ENCODE measurements at places on chromosomes 16 and 17.

- DNase-seq: no peak
Measured at GRCh38 chr16:65773301-65773874, 593.1 kb upstream of the CDH5 start.

DNA sequence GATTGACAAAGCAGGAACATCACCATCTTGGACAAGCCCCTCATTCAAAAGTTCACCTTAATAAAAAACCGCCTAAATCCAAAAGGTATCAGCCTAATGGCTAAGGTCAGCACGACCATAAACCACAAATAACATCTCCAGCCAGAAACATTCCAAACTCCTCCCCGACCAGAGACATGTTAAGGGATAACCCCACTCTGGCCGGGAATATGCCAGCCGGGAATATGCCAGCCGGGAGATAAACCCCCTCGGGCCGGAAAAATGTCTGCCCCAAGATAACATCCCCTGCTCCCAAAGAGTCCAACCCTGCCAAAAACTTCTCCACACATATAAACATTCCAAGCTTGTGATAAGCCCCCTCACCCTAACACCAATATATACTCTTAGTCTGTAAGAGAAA is 1.4 kb downstream of the DHX33 start:
- no peak for DNase-seq

GRCh38 chr17:63480826-63481487 is 4.1 kb downstream of the ACE start:
- DNase-seq: no peak

DNA sequence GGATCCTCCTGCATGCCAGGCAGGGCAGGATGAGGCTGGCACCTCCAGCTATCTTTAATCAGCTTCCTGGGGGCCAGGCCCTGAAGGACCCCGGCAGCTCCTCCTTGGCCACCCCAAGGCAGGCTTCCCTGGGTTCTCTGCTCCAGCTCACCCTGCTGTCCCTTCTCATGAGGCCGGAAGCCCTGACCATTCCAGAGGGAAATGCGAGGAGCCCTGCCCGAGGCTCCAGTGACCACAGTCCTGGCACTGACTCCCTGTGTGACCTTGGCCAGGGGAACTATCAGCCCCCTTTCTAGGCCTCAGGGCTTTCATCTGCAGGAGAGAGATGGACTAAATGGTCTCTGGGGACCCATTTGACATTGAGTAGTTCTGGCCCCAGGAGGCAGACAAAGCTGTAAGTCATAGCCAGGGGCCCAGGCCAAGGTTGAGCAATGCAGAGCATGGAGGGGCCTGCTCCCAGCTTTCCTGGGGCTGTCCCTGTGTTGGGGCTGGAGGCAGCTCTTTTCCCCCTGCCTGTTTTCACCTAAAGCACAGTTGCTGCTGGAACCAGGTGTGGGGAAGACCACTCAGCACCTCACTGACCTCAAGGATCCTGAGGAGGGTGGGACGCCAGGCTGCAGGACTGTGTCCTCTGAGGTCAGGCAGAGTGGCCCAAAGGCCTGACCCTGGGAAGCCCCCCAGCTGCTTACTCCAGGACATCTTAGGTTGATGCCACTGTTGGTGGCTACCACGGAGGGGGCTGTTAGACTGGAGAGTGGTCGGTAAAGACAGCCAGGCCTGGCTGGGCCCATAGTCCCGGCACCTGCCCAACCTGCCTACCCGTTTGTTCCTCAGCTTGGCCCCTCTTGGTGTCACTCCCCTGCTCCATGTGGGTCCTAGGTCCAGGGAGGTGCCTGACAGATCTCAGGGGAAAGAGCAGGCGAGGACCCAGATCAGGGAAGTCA is 8.1 kb downstream of the KCNH6 start:
- DNase-seq: no peak

DNA sequence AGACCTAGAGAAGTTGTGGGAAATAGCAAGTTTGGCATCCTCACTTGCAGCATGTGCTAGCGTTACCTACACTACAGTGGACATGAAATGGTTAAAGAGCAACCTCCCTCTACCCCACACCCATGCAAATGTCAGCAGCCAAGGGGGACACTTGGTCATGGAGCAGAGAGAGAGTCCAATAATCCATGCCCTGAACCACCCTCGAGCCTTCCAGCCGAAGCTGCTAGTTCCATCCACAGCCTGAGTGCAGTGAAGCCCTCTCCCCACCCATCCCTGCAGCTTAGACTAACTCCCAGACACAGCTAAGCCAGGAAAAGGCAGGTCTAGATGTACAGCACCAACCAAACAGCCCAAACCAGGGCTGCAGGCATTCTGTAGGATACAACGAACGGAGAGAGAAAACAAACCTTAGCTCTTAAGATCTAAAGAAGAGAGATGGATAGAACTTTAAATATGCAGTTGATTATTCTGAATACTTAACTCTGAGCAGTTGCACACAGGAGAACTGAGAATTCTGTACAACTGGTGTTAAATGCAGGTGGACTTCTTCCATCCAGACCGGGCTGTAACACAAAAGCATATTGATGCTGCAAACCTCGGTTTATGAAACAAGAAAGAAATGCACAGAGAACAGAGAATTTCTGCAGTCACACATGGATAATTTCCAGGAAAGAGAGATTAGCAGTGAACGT is 93.8 kb downstream of the SALL1 start:
- DNase-seq: no peak

GRCh38 chr16:81569361-81570034 is 124.9 kb downstream of the CMIP start:
- DNase-seq: no peak

DNA sequence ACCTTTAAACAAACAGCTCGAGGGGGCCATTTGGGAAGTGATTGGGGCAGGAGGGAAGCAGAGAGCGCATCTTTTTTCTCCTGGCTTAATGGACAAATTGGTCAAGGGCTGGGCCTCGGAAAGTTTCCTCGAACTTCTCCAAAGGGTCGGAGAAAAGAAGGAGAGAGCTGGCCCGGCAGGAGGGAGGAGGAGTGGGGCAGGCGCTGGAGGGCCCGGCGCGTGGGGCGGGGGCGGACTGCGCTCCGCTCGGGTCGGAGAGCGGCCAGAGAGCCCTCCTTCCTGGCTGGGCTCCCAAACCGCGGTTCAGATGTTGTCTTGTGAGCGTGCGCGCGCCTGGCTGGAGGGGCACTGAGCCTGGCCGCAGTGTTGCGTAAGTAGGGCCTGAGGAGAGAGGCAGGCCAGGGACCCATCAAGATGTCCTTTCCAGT is 1.2 kb downstream of the MMP2 start:
- DNase-seq: no peak

- DNase-seq: no peak
Measured at GRCh38 chr17:28327031-28327607, 8.1 kb downstream of the TMEM97 start.

GRCh38 chr17:66210208-66210574 is 18.3 kb upstream of the CEP112 start:
- DNase-seq: no peak

- no peak for DNase-seq
Measured at GRCh38 chr17:10117581-10118001, 80.8 kb downstream of the GAS7 start.

DNA sequence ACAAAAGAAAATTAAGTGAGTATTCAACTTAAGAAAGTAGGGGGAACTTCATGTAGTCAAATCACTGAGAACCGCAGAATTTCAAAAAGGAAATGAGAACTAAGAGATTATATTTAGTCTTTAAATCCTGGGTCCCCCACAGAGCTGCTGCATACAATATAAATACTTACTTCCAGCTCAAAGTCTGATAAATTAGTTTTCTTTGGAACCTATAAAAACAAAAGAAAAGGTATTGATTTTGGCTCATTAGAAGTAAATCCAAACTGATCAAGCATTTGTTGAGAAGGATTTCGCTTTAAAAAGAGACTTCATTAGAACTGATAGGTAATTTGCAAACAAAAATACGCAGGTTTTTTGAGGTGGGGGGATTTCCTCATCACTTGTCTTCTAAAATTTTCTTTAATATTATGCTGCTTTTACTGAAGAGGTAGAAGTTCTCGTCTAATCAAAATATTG is 21.9 kb downstream of the PARN start:
- no peak for DNase-seq

DNA sequence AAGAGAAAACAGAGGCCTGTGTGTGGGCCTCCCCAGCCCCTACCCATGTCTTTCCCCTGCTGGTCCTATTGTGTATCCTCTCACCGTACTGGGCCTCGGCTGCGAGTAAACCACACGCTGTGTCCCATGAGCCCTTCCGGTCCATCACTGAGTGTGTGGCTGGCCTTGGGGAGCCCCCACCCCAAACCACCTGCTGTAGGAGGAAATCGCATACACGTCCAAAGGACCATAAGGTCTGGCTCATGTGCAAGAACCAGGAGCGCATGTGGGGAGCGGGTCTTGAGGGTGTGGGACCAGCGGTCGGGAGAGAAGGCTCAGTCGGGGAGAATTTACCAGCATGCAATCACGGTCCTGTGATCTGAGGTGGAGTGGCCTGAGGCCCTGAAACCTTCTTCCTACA is 38.4 kb upstream of the DNAH17 start:
- DNase-seq: no peak

DNA sequence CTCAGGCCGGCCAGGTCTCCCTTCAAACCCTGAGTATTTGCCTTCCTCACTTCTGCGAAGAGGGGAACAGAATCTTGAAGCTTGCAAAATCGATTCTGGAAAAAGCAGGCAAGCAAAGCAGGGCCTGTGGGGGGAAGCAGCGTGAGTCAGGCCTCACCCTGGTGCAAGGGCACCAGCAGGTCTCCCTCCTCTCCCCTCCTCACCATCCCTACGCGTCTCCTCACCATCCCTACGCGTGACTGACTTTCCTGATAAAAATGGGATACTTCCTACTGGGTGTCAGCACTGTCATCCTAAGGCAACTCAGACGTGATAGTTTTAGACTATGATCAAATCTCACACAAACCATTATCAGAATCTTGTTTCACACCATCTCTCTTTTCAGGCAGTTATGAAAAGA is 12.1 kb downstream of the CMTM3 start:
- no peak for DNase-seq

GRCh38 chr16:78478267-78478861 is 378.9 kb downstream of the WWOX start:
- no peak for DNase-seq

DNA sequence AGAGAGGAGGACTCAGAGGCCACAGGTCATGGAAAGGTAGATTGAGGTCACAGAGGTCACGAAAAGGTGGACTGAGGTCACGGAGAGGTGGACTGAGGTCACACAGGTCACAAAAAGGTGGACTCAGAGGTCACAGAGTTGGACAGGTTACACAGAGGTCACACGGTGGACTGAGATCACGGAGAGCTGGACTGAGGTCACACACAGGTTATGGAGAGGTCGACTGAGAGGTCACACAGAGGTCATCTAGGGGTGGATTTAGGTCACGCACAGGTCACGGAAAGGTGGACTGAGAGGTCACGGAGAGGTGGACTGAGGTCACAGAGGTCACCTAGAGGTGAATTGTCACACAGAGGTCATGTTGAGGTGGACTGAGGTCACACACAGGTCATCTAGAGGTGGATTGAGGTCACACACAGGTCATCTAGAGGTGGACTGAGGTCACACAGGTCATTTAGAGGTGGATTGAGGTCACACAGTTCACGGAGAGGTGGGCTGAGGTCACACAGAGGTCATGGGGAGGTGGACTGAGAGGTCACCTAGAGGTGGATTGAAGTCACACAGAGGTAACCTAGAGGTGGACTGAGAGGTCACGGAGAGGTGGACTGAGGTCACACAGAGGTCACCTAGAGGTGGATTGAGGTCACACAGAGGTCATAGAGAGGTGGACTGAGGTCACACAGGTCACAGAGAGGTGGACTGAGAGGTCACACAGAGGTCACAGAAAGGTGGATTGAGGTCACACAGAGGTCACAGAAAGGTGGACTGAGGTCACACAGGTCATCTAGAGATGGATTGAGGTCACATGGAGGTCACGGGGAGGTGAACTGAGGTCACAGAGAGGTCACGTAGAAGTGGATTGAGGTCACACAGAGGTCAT is 26.7 kb upstream of the JPT2 start:
- DNase-seq: no peak

DNA sequence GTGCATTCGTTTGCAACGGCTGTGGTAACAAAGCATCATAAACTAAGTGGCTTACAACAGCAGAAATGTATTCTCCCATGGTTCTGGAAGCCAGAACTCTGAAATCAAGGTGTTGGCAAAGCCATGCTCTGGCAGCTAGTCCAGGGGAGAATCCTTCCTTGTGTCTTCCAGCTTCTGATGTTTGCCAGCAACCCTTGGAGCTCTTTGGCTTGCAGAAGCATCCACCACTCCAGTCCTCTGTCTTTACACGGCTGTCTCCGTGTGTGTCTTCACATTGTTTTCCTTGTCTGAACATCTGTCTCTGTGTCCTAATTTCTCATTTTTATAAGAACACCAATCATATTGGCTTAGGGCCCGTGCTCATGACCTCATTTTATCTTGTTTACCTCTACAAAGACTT is 265.3 kb upstream of the HSBP1 start:
- DNase-seq: no peak

GRCh38 chr17:74123350-74123749 is 80.1 kb upstream of the RPL38 start:
- no peak for DNase-seq

Data from activated CD8-positive, alpha-beta memory T cell treated with anti-CD3 and anti-CD28 coated beads for 48 hours (primary cell).